Activated T-cell treated with anti-CD3 and anti-CD28 coated beads, Interleukin-2, amount 50 U/mL, for 48 hours (primary cell): ENCODE measurements at places on chromosomes 4 and X.

DNA sequence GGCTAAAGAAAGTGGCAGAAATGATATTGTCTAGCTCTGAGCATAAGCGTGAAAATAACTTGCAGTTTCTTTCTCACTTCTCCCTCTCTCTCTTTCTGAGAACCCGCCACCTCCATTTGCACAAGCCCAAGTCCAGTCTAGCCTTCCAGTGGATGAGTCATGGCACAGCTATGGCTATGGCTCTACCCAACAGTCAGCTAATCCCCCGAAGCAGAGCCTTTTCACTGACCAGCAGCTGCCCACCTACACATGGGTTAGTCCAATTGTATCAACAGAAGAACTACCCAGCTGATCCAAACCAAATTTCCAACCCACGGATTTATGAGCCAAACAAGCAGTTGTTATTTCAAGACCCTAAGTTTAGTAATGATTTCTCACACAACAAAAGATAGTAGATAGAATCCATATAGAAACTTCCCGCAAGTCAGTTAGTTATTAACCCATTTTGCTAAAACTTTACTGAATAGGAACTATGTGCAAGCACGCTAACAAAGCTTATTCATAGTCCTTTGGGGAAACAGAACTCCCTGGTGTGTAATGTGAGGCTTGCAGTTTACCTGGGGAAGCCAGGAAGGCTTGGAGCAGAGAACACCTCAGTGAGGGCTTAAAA lies 282.3 kb downstream of the INPP4B start:
- no peak for DNase-seq

DNA sequence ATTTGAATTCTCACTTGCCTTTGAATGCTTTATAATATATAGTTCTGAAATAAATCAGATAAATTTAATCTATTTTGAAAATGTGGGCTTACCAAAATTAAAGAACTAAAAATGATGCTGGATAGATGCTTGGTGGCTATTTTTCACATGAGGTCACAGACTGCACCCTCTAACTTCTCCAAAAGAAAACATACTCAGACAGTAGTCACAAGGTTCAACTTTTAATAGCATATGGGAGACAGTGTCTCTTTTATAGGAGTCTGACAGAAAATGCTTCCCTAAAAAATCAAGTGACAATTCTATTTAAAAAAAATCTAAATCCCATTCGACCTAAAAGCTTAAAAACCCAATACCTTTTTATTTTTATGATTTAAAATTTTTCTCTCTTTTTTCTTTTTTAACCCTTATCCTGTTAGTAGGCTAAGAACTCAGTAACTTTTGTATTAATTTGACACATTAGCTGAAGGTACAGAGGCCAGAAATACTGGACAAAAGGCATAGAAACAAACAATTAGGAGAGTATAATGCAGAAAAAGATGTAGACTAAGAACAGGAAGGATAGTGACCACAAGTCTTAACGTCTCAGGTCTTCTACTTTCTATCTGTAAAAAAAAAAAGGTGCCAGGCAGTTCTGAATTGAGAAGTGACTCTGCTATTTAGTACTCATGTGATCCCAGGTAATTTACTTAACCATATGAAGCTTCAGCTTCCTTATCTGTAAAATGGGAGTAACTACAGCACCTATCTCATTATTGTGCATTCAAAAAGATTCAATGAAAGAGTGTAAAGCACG lies 7.6 kb downstream of the TIGD4 start:
- DNase-seq, result no peak

DNA sequence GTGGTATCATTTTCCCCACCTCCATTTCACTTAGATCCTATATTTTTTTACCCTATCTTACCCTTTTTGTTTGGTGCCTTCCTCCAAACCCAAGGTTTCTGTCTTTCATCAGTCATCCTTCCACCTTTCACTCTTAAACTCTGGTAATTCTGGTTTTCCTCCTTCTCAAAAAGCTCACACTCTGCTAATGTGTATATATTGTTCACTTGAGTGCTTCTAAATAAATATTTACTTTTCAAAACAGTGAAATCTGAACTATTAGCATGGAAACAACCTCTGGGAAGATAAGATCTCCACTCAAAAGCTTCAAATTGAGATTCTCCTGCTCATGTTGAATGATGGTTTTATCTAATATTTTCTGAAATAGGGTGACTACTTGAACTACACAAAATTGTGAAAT lies 21.5 kb downstream of the XIAP start:
- no peak for DNase-seq

DNA sequence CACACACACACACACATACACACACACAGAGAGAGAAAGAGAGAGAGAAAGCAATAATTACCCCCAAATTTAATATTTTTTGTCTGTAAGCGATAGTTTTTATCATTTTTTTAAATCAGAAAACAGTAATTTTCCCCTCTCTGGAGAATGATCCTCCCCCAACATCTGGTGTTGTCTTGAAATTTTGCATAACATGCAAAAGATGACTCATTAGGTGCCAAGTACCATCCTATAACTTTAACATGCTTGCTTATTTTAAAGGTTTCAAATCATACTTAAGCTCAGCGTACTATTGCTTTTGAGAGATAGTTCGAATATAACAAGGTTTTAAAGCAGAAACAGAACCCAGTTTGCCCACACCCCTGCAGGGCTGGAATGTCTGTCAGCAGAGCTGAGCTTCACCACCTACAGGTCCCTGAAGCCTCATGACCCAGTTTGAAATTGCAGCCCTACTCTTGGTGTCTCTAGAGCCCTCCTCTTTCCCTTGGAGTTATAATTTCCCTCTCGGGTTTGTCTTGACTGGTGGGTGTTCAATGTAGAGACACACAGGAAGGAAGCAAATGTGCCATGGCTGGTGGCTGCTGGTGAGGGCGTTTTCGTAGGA lies 175.0 kb upstream of the HS3ST1 start:
- no peak for DNase-seq

- no peak for DNase-seq
Measured at GRCh38 chrX:121851033-121851432, 803.6 kb downstream of the GLUD2 start.

GRCh38 chr4:94974773-94975172 lies 217.0 kb downstream of the BMPR1B start:
- DNase-seq, result no peak

- DNase-seq, result no peak
Measured at GRCh38 chr4:157803421-157803820, 369.4 kb downstream of the GASK1B start.

GRCh38 chr4:184792950-184793555 lies 32.7 kb downstream of the ACSL1 start:
- DNase-seq, result peak; percentile 57

DNA sequence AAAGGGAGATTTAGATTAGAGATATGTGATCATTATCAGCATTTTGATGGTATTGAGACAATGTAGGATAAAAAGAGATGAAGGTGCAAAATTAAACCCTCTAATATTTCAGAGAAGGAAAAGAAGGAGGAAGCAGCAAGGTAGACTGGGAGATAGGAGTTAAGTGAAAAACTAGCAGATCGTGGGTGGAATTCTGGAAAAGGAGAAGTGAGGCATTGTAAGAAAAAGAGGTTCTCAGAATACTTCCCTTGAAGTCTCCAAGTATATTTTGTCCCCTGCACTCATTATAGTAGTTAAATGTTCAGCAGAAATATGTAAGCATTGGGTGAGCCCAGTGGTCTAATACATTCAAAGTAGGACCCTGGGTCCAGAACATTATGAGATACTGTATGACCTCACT lies 30.3 kb downstream of the COPS4 start:
- no peak for DNase-seq

GRCh38 chrX:154714925-154715324 lies 36.0 kb downstream of the GAB3 start:
- DNase-seq, result peak; percentile 42

DNA sequence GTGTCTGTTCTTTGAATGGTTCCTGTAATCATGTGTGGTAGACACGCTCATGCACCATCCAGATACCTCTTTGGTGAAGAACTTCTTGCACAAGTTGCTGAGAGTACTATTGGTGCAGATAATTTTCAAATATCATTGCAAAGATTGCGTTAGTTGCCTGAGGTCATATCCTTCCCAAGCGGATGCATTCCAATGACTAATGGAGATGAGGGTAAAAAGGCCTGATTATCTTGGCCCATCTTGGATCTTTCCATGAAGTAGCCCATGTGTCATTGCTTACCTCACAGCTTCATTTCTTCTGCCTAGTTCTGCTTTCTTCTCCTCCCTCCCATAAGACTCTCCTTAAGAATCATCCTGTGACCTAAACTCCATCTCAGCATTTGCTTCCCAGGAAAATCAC lies 384.9 kb upstream of the CNKSR2 start:
- no peak for DNase-seq

- no peak for DNase-seq
Measured at GRCh38 chr4:1211891-1212545, 36.9 kb downstream of the CTBP1 start.

- no peak for DNase-seq
Measured at GRCh38 chr4:22238742-22239141, 277.1 kb downstream of the ADGRA3 start.

GRCh38 chrX:5775846-5776430 lies 452.7 kb downstream of the NLGN4X start:
- no peak for DNase-seq
